Erythroblast (primary cell): ENCODE measurements at places on chromosomes 13 and 19.

- DNase-seq: peak; percentile 84
Measured at GRCh38 chr19:46529622-46530451, 34.2 kb upstream of the PNMA8B start.

GRCh38 chr13:103487841-103488240, 421.6 kb upstream of the SLC10A2 start:
- DNase-seq: no peak

DNA sequence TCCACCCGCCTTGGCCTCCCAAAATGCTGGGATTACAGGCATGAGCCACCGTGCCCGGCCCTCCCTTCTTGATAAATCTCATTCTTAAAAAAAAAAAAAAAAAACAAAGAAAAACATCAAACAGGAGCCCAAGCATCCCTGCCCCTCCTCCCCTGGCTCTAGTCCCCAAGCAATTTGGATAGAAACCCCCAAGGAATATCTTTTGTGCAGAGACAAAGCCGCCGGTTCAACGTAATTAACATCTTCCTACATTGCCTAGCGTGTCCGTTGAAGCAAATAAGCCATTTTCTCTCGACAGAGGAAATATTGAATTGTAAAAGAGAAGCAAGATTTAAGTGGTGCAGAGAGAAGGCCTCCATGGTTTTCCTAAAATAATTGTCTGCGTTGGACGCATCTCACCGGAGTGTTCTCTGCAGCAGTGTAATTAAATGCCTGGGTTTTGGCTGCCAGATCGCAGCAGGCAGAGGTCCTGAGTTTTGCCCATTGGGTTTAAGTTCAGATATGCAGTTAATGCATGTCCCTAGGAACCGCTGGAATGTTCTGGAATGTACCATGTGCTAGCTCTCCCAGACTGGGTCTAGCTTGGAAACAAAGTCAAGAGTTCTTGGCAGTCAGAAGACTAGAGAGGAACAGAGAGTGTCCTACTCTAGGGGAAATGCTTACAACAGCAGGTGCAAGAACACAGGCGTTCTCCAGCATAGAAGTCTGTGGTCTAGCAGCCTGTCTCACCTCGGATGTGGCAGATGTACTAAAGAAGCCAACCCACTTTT, 30.8 kb downstream of the PIN1 start:
- DNase-seq: no peak

GRCh38 chr13:39822437-39822836, 167.0 kb downstream of the COG6 start:
- no peak for DNase-seq
